Mesenteric fat pad (tissue), 1 donor: ENCODE measurements at places on chromosomes 3 and 15. TPM values are rescaled to one million over a fixed set of nuclear protein-coding genes. Genes with fewer than 3 reads are reported as not detected.

Gene SPSB4
- 1.1 TPM for total RNA-seq

Gene SATB1
- 16.5 TPM for total RNA-seq

Gene BFSP2
- not detected for total RNA-seq

Gene GOLGA8H
- total RNA-seq, result 0.45 TPM

Gene HAUS2
- total RNA-seq, result 26.3 TPM

Gene FSIP1
- not detected for total RNA-seq

Gene SKIC8
- total RNA-seq, result 50.9 TPM

Gene NISCH
- total RNA-seq, result 71.6 TPM

GRCh38 chr3:133089906-133090485, 51.8 kb downstream of the TMEM108 start:
- no peak for DNase-seq

GRCh38 chr3:1214933-1215332, 122.1 kb downstream of the CNTN6 start:
- DNase-seq, result no peak

DNA sequence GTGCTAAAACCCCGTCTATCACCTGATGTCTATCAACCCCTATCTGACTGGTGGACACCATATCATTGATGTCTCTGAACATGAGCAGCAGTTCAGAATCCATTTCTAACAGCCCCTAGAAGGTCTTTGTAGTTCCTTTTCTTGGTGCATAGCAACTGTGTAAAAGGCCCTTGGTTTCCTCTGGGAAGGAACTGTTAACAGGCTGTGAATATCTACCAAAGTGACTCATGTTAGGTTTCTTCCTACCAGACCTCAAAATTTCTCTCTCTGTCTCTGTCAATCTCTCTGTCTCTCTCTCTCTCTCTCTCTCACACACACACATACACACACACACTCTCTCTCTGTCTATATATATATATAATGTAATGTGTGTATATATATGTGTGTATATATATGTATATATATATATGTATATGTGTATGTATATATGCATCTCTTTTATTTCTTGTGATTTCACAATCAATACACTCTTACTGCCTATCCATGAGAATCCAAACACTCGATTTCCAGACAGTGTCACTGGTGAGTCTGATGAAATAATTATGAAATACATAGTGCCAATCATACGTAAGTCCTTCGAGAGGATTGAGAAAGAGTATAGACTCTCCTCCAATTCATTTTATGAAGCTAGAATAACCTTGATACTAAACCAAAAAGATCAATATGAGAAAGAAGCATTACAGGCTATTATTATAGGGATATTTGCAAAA, 335.9 kb upstream of the SLCO3A1 start:
- no peak for DNase-seq

DNA sequence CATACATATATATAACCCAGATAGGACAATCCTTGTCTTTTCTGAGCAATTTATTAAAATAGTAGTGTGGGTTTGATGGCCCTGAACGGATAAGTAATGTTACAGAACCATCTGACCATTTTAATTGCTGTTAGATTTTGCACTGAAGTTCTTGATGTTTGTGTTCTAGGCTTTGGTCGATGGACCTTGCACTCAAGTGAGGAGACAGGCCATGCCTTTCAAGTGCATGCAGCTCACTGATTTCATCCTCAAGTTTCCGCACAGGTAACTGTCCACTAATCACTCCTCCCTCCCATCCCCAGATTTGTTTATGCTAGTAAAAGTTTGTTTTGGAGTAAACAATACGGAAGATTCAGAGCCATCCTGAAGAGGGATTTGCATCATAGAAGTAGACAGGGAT, 1.3 kb downstream of the RPL14 start:
- DNase-seq, result no peak

DNA sequence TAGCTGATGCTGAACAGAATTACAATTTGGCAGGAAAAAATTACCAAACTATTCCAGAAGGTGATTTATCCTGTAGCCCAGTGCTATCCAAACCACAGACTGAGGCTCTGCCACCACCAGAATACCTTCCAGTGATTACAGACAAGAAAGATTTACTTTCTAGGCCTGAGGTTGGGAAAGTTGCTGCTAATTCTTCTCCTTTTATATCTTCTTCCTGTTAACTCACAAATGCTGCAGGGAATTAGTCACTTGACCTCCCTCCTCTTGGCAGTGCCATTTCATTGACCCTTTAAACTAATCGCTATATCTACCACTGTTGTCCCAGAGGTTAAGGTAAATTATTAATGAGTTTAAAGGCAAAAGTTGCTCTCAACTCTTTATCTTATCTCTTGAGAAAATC, 118.4 kb downstream of the CTNNB1 start:
- no peak for DNase-seq

- DNase-seq, result no peak
These were observed 94.6 kb upstream of the HERC1 start for GRCh38 chr15:63928185-63928842.

DNA sequence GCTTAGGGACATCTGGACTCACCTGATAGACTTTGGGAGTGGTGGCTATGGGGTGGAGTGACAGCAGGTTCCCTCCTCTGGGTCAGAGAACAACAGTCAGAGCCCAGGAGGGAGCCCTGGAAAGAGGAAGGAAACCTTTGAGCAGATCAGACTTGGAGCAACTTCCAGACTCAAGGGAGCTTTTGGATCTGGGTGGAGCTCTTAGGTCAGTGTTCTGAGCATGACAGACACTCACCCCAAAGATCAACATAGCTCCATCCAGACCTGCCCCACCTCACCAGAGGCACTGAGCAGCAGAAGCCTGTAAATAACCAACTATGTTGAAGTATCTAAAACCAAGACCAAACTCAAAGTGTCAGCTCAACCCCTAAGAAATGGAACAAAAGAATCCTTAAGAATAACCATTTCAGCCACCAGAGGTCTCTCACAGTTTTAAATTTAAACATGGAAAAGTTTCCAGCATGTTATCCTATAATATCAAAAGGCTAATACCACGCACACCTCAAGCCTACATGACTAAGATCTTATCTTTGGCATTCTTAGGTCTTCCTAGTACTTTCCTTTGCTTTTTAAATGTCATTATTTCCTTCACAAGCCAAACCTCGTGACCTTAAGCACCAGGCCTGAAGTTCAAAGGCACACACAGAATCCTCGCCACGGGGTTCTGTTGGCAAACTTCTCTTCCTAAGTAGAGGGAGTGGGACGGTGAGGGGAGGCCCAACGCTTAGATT, 56.4 kb downstream of the UMPS start:
- no peak for DNase-seq

GRCh38 chr15:62165793-62166375, 799 bp upstream of the C2CD4B start:
- no peak for DNase-seq

GRCh38 chr15:25410649-25411048, 28.2 kb downstream of the UBE3A start:
- no peak for DNase-seq

DNA sequence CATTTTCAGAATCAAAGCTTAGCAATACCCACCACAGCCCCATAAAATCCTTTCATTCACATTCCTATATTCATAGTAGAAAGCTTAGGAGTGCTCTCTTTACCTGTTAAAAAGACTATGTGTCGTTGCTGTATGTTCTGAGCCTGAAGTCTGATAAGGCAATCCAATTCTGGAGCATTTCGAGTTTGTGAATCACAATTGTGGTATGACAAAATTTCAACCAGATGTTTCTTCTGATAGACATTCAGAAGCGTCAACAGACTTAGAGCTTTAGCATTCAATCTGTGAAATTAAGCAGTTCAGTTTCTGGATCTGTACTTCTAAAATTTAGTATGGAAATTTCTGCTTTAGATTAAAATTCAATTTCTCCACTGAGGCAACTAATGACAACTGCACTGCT, 58.3 kb downstream of the TASOR start:
- DNase-seq, result no peak

DNA sequence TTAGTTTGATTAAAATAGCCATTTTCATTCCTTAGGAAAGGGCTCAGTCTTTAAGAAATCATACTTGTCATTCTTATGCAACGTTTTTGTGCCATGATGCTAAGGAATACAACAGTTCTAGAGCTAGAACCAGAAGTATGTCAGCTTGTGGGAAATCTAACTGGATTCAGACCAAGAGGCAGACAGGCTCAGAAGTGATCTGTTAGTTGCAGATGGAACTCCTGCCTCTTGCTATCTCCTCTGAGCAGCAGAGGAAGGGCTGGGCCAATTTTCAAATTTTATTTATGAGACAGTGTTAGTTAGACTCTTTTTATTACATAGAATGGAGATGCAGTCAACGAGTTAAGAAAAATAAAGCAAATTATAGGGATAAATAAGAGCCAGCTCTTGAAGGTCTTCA, 48.5 kb upstream of the RYR3 start:
- DNase-seq, result no peak

DNA sequence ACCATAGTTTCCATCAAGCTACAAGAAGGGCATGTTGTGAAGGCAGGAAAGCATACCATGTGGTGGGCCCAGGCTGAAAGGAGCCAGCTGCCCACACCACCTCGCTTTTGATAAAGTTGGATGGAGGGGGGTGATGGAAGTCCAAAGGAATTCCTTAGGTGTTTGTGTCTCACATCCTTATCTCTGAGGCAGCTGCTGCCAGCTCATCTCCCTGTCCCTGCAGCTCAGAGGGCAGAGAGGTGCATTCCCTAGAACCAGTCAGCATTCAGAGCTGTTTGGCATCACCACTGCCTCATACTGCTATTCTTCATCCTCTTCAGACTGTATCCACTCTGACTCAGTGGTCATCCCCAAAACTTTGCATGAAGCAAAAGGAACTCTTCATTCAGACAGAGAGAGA, 141.5 kb upstream of the BFSP2 start:
- no peak for DNase-seq

DNA sequence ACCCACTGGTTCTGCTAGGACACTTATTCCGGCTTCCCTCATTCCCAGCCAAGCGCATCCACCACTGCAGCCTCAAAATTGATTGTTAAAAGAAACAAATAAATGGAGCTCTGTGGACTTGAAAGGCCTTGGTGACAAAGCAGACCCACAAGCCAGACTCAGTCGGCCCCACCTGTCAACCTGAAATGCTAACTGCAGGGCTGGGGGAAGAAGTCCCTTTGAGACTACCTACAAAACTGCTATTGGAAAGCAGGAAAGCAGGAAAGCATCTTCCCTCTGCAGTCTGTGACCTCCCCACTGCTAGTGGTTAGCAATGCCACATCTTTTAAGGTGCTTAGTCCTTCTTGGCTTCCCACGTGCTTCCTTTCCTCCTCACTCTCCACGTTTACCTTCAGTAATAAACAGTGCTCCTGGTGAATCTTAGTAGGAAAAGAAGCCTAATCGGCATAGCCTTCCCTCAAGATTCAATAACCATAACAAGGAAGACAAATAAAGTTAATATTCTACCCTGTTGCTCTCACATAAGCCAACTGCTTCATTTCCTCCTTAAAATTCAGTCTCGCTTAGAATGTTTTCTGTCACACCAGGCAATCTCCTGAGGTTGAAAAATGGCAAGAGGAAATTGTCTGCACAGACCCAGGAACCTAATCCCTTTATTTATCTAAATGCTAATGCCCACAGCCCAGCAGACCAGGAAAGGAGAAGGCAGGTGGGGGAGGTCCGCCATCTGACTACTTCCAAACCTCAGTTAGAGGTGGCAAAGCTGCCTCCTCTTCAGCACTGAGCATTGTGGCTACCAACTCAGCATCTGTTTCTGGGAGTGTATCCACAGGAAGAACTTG, 296.2 kb downstream of the NEK10 start:
- DNase-seq, result no peak

GRCh38 chr3:73451301-73451944, 173.3 kb downstream of the PDZRN3 start:
- DNase-seq, result no peak

GRCh38 chr15:41811432-41812195, 16.3 kb upstream of the JMJD7 start:
- DNase-seq, result no peak

- DNase-seq, result no peak
These were observed 46.6 kb upstream of the MRPL3 start for GRCh38 chr3:131549340-131549739.

DNA sequence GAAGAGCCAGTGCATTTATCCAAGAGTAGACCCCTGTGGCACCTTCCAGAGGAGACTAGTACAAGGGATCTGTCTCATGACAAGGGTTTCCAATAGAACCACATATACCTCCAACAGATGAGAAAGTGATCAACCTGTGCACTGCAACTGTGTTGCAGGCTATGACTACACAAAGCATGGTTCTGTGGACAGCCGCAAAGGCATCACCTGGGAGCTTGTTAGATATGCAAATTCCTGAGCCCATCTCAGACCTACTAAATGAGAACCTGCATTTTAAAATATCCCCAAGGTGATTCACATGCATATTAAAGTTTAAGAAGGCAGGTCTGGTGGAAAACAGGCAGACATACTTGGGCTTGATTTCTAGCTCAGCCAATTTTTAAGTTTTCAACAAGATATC, 368.7 kb downstream of the FOXP1 start:
- no peak for DNase-seq

GRCh38 chr3:5232570-5232969, 45.1 kb downstream of the EDEM1 start:
- DNase-seq, result no peak

DNA sequence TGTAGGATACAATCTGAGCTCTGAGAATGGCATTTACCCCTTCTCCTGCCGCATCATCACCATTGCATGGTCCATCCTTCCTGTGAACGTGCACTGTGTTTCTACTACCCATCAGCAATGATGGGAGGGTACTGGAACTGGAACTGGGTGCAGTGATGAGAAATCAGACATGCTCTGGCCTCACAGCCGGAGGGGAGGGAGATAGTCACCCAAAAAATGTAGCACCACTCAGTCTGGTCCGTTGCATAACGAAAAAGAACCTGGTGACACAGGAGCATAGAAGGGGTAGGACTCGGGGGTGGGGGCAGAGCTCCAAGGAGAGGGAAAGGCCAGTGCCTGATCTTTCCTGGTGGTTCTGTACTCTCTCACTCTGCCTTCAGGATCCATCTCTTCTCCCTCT, 205.0 kb downstream of the RPLP1 start:
- no peak for DNase-seq

GRCh38 chr3:133992951-133993620, 36.6 kb downstream of the SLCO2A1 start:
- peak; percentile 74 for DNase-seq

DNA sequence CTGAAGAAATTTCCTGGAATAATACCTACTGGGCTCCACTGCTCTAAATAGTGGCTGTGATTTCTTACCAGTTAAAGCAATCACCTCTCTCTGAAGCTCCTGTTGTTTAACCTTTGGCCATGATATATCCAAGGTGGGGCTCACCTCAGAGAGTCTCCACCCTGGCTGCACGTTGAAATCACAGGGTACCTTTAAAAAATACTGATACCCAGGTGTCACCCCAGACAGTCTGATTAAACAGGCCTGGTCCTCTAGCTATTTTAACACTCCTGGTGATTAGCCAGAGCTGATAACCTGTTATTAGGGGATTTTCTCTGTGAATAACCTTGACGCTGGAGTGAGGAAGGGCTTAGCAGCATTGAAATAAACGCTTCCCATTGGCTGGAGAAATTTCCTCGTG, 22.3 kb upstream of the ZBTB38 start:
- no peak for DNase-seq

GRCh38 chr15:27936164-27936563, 163.0 kb downstream of the OCA2 start:
- no peak for DNase-seq
